ENCODE measurements at places on chromosomes 4 and X.

DNA sequence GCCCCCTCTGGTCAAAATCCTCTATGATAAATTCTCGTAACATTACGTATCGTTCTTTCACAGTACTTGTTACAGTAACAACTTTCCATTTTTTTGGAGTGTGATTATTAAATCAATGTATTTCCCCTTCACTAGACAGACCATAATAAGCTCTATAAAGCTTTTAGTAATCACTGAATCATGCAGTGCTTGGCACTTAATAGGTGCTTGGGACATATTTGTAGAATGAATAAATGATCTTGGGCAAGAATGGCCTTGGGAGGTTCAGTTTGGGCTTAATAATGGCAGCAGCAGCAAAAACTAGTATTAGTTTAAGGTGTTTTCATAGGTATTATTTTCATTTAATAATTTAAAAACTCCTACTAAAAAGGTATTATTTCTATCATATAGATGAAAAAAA lies 33.4 kb upstream of the SFRP2 start:
- DNase-seq = no peak

DNA sequence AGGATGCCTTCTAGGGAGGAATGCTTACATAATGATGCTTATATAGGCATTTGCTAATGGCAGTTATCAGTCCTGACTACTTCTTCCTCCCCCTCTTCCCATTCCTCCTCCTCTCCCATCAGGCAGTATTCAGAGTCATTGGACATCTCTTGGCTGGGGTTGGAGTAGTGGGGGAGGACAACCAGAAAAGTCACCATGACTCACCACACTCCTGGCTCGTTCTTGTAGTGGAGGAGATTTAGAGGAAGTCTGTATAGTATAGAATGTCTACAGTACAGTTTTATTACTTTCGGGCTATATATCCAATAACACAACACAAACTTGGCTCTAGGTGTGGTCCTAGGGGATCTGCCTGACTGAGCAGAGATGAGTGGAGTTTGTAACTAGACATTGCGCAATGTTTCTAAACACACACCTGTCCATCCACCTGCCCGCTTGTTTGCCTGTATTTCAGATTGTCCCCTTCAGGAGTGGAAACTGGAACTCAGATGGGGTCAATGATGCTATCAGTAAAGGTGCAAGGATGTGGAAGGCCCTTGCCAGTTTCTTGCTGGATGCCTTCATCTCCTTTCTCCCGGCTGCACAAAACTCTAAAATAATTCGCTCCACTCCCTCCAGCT lies 27.9 kb upstream of the KIAA1210 start:
- DNase-seq = no peak

DNA sequence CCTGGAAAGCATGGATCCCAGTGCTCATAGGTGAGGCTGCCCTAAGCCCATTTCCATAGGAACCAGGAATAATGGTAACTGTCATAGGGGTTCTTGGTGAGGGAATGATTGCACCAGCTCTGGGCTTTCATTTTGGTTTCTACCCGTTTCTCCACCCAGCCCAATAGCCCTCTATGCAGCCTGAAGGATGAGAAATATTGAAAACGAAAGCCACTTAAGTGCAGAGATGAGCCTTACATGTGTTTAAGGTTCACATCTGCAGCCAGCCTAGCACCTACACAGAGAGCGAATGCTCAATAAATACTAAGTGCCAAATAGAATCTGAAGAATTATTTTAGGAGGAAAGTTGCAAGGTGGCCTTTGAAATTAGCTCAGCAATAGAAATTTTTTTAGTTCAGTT lies 60.4 kb downstream of the MCF2 start:
- no peak for DNase-seq

GRCh38 chr4:98996056-98996764 lies 689 bp downstream of the METAP1 start:
- no peak for DNase-seq

- DNase-seq = no peak
Measured at GRCh38 chr4:16607241-16608066, 291.0 kb downstream of the LDB2 start.

DNA sequence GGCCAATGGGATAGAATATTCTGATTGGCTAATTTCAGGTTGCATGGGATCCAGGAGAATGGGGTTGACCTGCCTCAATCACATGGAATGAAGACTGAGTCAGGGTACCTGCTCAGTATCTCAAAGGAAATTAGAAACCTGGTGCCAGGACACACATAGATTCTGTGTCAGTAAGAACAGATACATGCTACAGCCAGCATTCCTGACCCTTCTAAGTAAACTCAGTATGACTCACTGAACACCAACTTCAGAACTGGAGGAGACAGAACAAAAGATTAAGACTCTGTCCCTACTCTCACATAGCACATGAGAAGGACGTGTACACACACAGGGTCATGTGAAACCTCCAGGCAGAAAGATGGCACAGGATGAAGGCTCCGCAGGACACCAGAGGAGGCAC lies 54.5 kb downstream of the FAM184B start:
- DNase-seq = no peak

- no peak for DNase-seq
Measured at GRCh38 chr4:70709611-70710205, 12.1 kb upstream of the RUFY3 start.

Measured in brain pericyte (primary cell).